ENCODE measurements at places on chromosomes 11 and 22.

DNA sequence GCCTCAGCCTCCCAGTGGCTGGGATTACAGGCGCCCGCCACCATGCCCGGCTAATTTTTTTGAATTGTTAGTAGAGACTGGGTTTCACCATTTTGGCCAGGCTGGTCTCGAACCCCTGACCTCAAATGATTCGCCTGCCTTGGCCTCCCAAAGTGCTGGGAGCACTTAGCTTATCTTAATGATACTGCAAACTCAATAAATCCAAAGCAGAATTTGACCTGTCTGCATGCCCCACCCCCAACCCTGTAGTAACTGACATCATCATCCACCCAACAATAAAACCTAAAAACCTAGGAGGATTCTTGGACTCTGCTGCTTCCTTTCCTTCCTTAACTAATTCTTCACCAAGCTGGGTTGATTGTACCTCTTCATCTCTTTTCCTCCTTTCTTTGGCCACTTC lies 6.3 kb upstream of the ADSL start:
- no peak for DNase-seq

- no peak for DNase-seq
Measured at GRCh38 chr22:27312966-27313855, 488.3 kb downstream of the MN1 start.

DNA sequence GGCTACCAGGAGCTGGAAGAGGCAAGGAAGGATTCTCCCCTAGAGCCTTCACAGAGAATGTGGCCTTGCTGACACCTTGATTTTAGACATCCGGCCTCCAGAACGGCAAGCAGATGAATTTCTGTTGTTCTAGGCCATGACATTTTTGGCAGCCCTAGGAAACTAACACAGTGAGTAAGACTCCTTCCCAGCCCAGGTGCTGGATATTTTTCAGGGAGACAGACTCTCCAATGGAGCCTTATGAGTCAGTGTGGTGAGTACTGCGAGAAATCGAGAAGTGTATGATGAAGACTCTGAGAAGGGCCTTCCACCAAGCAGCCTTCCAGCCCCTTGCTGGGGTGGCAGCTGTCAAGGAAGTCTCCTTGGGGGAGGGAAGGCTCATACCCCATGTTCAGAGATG lies 114.4 kb downstream of the OSBP2 start:
- DNase-seq = no peak

DNA sequence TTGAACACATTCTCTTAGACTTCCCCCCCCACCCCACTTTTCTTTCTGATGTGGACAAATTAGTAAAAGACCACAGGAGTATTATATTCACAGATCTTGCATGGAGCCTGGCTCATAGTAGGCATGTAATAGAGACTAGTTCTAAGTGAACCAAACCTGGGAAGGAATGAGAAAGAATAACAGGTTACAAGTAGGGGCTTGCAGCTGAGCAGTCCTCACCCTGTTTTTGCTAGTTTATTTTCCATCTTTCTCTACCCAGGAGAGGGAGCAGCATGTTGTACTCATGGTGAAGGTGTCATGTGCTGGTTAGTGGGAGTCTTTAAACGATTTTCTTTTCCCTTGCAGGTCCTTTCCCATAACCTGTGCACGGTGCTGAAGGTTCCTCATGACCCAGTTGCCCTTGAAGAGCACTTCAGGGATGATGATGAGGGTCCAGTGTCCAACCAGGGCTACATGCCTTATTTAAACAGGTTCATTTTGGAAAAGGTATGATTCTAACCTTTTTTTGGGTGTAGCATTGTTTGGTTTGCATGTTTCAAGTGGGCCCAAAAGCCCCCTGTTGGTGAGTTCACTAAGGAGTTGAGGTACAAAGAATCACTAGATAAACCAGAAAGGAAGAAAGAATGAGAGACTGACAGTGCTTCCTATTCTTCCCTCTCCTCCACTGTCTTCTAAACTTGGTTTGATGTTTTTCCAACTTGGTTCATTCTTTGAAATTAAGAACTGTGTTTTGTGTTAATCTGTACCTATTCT lies 30.1 kb downstream of the SWAP70 start:
- no peak for DNase-seq

DNA sequence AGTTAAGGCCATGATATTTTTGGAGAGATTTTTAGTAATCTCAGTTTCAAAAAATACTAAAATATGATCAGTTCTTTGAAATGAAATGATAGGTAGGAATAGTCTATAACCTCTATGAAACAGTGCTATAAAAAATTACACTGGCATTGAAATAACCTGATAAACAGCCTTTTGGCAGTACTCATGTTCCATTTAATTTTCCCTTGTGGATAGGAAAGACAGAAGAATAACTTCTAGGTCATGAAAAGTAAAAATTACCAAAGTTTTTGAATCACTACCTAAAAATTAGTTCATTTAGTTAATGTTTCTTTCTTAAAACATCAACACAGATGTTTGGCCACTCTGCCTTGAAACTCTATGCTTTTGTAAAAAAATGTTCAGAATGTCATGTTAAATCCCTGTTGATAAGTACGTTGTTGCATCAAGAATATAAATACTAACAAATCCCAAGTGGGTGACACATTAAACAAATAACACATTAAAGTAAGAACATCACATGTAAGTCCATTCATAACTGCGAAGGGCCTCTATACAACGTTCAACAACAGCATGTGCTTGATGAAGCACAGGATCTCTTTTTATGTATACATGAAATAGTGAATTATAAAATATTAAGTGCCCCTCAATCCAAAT lies 290.2 kb downstream of the SWAP70 start:
- no peak for DNase-seq

- DNase-seq = no peak
Measured at GRCh38 chr11:12968101-12968500, 41.0 kb upstream of the RASSF10 start.
